ENCODE measurements at places on chromosomes 5 and 9.

GRCh38 chr5:10631316-10631996, 67.6 kb downstream of the ANKRD33B start:
- DNase-seq, result no peak

DNA sequence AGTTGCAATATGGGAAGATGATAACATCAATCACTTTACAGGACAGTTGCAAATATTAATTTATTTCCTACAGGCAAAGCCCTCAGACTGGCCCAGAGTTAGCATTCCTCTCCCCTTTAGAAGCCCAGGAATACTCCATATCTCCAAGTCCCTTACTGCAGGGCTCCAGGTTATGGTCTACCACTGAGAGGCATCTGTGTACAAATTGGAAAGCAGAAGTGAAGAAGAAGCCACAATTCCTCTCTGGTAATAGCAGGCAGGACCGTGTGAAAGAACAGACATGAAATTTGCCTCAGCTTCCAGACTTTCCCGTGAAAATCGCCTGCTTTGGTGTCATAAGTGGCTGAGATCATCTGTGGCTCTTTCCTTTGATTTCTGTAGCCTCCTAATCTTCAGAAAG, 289.6 kb downstream of the GLIS3 start:
- DNase-seq, result no peak

GRCh38 chr9:104604801-104605200, 626 bp downstream of the OR13C2 start:
- no peak for DNase-seq

DNA sequence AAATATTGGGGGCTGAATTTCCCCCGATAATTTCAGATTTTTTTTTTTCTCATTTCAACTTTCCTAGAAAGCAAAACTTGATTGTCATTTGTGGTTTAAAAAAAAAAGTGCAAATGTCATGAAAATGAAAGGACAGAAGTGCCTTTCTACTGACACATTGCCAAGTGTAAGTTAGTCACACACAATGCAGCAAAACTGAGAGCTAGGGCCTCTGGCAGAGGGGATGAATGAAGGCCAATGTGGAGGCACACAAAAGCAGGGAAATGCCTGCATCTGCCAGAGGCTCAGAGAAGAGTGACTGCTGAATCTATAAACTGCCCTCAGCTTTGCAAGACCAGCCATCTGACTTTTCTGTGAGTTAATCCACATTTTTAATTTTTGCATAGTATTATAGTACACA, 6.8 kb upstream of the IFNA5 start:
- no peak for DNase-seq

DNA sequence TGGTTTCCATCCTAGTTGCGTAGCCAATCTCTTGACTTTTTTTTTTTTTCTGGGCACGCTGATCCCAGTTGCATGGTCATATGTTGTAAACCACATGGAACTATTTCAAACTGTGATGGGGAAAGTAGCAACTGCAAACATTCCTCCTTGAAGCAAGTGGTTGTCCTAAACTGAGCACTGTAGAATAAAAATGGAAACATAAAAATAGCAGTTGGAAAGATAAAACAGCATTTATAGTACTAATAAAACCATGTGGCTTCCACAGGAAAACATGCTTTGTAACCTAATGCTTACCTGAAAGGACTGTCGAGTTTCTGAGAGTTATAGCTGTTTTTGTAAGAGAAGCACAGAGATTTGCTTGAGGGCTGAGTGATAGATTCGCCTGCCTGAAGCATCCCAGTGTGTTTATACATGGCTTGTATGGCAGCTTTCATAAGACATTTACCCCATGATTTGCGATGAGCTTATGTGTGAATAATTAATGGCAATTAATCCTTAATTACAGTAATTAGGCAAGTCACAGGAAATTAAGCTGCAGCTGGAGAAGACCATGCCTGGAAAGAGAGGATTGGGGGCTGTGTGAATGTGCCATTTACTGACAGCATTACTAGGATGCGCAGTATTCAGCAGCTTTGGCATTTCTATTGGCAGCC, 136.5 kb downstream of the PBX3 start:
- no peak for DNase-seq

All from RWPE1 (cell line).